ENCODE measurements at places on chromosomes 16 and 17.

GRCh38 chr16:61671161-61671560 is 365.1 kb downstream of the CDH8 start:
- no peak for DNase-seq
- no peaks in the 10 kb centered on the region for H3K27me3 ChIP-seq
- H3K4me1 ChIP-seq, result no peaks in the 10 kb centered on the region
- no peaks in the 10 kb centered on the region for H3K36me3 ChIP-seq
- no peak overlapping the region for H3K27ac ChIP-seq
- H3K4me3 ChIP-seq, result no peak overlapping the region

- DNase-seq, result no peak
- no peak overlapping the region for H3K27ac ChIP-seq
- peaks cover 19% of the 10 kb centered on the region for H3K4me1 ChIP-seq
Observed at GRCh38 chr16:58026139-58026704, 668 bp downstream of the MMP15 start.

- peaks cover 13% of the 10 kb centered on the region for H3K4me1 ChIP-seq
- DNase-seq, result no peak
- H3K4me3 ChIP-seq, result no peak overlapping the region
- no peaks in the 10 kb centered on the region for H3K36me3 ChIP-seq
- no peak overlapping the region for H3K27ac ChIP-seq
Observed at GRCh38 chr17:382644-383533, 30.3 kb upstream of the RPH3AL start.

GRCh38 chr17:4162321-4162720 is 19.3 kb downstream of the CYB5D2 start:
- H3K27ac ChIP-seq, result no peak overlapping the region
- no peaks in the 10 kb centered on the region for H3K4me1 ChIP-seq
- no peaks in the 10 kb centered on the region for H3K27me3 ChIP-seq
- H3K36me3 ChIP-seq, result peaks cover 34% of the 10 kb centered on the region
- no peak for DNase-seq

GRCh38 chr17:2055292-2056205 is 646 bp downstream of the HIC1 start:
- peak; percentile 34 for DNase-seq
- H3K4me3 ChIP-seq, result peak overlapping the region; percentile 57
- no peak overlapping the region for H3K27ac ChIP-seq
- no peaks in the 10 kb centered on the region for H3K36me3 ChIP-seq
- peaks cover 52% of the 10 kb centered on the region for H3K4me1 ChIP-seq
- H3K27me3 ChIP-seq, result peaks cover 39% of the 10 kb centered on the region

- DNase-seq, result peak; percentile 76
- peak overlapping the region; percentile 94 for H3K27ac ChIP-seq
- H3K27me3 ChIP-seq, result no peaks in the 10 kb centered on the region
- H3K36me3 ChIP-seq, result no peaks in the 10 kb centered on the region
- peak overlapping the region; percentile 35 for H3K4me3 ChIP-seq
Observed at GRCh38 chr17:68437979-68438822, 19.1 kb downstream of the WIPI1 start.

DNA sequence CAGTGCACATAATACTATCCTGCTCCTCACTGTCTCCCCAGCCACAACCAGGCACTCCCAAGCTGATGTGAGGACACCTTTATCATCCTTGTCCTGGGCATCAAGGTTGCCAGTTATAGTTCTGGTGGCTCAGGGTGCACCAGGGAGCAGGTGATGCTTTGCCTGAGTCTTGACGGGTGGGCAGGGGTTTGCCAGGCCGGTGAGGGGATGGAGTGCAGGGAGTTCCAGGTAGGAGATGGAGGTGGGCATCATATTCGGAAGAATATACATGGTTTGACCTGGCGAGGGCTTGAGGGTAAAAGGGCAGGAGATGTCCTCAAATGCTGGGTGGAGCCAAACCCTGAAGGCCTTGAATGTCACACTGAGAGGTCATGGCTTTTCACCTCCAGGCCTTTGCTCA is 115.8 kb upstream of the CRHR1 start:
- H3K4me1 ChIP-seq, result no peaks in the 10 kb centered on the region
- no peak overlapping the region for H3K4me3 ChIP-seq
- H3K27ac ChIP-seq, result no peak overlapping the region
- peaks cover 2% of the 10 kb centered on the region for H3K27me3 ChIP-seq
- H3K36me3 ChIP-seq, result no peaks in the 10 kb centered on the region

DNA sequence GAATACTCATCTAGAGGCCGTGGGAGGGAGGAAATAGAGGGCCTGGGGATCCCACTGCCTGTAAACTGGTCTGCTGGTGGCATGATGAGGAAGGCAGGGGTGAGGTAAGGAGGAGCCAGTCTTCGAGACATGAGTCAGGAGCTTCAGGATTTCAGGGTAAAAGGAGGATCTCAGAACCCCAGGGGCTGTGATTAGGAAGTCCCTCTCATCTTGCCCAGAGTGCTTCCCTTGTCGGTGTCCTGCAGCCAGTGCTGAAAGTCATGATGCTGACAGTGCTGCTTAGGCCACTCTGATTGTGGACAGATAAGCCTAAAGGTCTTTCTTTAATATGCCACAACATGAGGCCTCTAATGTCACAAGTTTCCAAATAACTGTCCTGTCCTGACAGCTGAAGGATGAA is 29.6 kb downstream of the COG4 start:
- H3K4me1 ChIP-seq, result no peaks in the 10 kb centered on the region
- no peak for DNase-seq
- H3K27me3 ChIP-seq, result no peaks in the 10 kb centered on the region
- H3K4me3 ChIP-seq, result no peak overlapping the region
